ENCODE measurements at places on chromosomes 16 and 17. TPM values are rescaled to one million over a fixed set of nuclear protein-coding genes. Genes with fewer than 3 reads are reported as not detected.

The ZNF764 gene
- total RNA-seq: 13.8 TPM

The KCNJ18 gene
- total RNA-seq: not detected

The TMED6 gene
- not detected for total RNA-seq

The NPEPPS gene
- total RNA-seq: 305 TPM

The TNS4 gene
- not detected for total RNA-seq
